ENCODE measurements at places on chromosomes 13 and 19.

GRCh38 chr19:10211691-10212090 lies 16.9 kb upstream of the DNMT1 start:
- no peak for DNase-seq

- no peak for DNase-seq
Measured at GRCh38 chr13:107121793-107122192, 553.9 kb upstream of the ARGLU1 start.

GRCh38 chr19:40697007-40697406 lies 6.6 kb upstream of the NUMBL start:
- no peak for DNase-seq

DNA sequence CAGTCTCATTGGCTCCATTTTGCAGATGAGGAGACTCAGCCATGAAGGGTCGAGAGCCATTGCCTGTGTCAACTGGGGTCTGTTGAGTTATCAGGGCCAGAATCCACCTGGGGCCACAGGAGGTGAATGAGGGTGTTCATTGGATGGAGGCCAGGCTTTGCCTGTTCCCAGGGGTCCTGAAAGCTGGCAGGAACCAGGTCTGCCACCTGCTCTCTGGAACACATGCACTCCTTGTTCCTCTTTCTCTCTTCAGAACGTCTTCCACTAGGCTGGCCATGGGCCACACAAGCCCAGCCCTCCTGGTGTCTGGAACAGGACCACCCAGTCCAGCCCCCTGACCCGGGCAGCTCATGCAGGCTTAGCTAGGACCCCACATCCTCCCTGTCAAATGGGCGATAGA lies 21.1 kb downstream of the PPP1R37 start:
- DNase-seq = no peak

DNA sequence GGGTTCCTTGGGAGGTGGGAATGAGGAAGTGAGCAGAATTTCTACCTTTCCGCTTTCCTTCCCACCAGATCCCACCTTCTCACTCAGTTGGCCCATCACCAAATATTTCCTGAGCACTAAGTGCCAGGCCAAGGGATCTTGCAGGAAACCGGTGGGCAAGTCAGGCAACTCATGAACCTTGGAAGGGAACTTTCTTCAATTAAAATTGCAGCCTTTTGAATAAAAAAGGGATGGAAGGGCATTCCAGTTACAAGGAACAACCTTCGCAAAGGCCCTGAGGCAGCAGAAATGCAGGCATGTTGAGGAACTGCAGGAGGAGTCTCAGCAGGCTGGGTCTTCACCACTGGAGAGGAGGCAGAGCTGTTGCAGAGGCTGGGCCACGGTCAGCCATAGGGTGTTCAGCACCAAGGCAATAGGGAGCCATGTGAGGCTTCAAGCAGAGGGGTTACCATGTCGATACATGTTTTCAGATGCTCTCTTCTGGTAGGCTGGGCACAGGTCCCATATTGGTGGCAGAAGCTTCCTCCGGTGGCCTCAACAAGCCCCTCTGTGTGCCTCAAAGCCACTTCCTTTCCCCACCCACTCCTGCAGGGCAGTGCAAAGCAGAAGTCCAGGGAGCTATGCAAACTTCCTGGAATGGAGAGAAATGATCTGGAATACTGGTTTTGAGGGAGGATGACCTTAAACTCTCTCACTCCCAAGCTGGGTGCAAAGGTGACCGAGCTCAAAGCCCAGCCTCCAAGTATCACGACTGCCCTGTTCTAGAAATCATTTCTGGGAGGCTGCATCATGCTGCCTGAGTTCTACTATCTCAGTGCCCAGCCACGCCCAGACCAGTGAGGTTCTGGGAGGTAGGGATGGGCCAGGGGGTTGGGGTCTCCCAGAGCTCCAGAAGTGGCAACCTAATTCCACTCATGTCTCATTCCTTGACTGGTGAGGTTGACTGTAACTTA lies at the start of gene FUT6:
Gene FUT6 (minus strand): TSS at position 638 of the 953 bp plus-strand sequence. CDS start 7,135 bp downstream, outside the sequence.
- DNase-seq = no peak

DNA sequence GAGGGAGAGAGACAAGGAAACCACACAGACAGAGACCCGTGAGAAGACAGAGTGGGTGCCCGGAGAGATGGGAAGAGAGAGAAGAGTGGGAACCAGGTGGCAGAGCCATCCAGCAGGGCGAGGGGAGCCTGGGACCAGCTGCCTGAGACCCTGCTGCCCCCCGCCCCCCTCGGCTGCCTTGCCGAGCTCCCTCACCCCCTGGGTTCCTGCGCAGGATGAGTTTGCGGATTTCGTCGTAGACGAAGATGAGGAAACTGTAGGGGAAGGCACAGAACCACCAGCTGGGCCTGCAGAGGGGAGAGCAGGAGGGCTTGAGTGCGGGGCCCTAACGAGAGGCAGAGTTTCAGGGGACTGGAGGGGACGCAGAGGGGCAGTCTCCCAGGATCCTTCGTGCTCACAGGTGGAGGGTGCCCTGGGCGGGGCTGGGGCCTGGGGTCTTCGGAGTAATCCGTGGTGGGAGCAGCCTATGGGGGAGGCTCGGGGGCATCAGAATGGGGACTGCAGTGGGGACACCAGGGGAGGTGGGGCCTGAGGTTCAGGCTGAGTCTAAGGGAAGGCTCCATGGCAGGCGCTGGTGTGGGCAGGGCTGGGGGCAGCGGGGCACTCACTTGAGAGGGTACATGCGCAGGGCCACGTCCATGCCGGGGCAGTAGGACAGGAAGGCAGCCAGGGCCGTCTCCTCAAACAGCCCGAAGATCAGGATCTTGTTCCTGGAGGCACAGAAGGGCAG lies 8.1 kb upstream of the RABAC1 start:
- DNase-seq = no peak

GRCh38 chr19:5803441-5803751 lies 1.5 kb upstream of the NRTN start:
- DNase-seq = no peak

GRCh38 chr13:45119469-45119990 lies 780 bp upstream of the GTF2F2 start:
- peak; percentile 36 for DNase-seq

DNA sequence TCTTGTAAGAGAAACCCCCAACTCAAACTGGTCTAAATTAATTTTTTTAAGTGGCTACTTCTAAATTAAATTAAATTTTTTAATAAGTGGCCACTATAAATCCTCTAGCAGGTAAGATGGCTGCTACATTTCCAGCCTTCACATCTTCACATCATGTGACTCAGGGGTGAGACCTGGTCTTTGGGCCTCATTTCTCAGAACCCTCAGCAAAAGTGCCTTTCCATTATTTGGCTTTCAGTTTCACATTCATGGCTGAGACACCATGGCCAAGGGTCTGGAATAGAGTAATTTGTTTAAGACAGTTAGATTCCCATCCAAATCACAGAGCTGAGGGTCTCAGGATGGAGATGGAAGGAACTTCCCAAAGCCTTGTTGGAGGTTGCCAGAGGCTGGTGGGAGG lies 47.5 kb downstream of the DCT start:
- DNase-seq = no peak

DNA sequence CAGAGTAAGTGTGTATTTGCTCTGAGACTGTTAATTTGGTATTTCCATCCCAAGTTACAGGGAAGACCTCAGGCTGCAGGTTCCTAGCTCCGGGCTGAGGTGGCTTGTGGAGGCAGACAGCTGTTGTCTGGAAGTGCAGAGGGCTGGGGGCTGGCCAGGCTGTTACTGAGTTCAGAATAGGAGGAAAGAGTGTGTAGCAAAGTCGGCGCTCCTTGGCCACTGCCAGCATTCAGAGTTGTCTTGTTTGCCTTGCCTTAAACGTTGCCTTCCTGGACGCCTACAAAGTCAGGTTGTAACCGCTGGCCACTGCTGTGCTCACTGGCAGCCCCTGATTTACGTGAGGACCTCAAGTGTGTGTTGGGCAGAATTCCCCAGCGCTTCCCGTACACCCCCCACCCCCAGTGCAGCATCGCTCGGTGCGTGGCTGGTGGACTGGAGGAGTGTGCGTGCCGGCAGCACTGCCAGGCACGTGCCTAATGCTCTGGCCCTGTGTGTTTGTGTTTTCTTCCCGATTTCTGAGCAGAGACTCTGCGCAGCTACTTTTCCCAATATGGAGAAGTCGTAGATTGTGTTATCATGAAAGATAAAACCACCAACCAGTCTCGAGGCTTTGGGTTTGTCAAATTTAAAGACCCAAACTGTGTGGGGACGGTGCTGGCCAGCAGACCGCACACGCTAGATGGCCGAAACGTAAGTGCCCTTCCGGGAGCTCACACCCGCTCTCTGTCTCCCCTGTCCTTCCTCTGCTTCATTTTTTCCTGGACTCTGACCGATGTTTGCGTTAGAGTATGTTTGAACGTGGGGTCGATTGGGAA lies 10.5 kb downstream of the DAZAP1 start:
- DNase-seq = no peak

GRCh38 chr19:1232652-1233072 lies 5.1 kb downstream of the CBARP start:
- no peak for DNase-seq

- no peak for DNase-seq
Measured at GRCh38 chr13:22432690-22433089, 748.1 kb upstream of the SGCG start.

DNA sequence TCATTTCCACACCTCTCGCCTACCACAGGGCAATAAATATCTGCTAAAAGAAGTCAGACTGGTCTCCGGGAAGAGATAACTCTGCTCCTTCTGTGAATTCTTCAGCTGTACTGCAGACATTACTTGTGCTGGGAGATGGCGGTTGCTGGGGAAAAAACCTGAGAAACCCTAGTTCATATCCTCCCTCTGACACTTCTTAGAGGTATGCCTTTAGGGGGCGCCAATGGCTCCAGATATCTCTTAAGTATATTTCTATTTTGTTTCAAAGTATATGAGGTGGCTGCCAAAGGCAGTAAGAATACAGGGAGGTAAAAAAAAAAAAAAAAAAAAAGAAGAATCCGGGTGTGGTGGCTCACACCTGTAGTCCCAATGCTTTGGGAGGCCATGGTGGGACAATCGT lies 175.2 kb downstream of the PAN3 start:
- no peak for DNase-seq

GRCh38 chr13:24097667-24098066 lies 62.9 kb upstream of the SPATA13 start:
- DNase-seq = no peak

DNA sequence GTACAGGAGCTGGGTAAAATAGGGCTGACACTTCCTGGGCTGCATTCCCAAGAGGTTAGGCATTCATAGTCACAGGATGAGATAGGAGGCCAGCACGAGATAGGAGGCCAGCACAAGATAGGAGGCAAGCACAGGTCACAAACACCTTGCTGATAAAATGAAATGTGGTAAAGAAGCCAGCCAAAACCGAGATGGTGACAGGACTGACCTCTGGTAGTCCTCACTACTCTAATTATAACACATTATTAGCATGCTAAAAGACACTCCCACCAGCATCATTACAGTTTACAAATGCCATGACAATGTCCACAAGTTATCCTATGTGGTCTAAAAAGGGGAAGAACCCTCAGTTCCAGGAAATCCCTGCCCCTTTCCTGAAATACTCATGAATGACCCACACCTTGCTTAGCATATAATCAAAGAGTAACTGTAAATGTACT lies 20.9 kb upstream of the IGSF23 start:
- DNase-seq = no peak

DNA sequence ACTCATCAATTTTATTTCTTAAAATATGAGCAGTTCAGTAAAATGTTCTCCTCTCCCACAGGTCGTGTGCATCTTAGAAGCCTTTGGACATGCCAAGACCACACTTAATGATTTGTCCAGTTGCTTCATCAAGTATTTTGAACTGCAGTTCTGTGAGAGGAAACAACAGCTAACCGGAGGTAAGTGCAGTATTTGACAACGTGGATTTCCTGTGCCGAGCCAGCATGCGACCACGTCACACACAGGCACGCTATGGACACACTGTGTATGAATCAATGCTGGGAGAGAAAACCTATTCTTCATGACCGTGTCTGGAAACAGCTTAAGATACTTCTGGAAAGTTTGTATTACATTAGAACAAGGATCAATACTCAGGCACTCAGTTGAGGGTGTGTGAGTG lies 268.5 kb downstream of the MYO16 start:
- DNase-seq = no peak

- no peak for DNase-seq
Measured at GRCh38 chr13:96958286-96958891, 35.9 kb downstream of the OXGR1 start.

DNA sequence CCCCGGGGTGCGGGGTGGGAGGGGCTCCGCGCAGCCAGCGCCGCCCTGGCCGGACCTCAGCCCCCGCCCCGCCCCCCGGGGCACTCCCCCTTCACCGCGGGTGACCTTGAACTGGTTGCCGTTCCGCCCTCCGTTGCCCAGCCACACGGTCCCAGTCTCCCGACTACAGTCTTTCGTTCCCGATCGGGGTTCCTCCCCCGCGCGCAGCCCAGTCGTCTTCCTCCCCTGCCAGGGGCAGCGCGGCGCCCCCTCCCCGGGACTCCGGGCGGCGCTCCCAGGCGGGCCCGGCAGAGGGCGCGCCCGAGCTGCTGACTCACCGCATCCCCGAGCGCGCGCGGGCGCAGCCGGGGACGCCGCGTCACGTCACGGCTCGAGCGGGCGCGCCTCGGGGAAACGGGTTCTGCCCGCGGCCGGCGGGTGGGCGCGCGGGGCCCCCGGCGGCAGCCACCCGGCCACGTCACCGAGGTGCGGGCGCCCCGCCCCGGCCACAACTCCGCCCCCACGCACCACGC lies 459 bp downstream of the MIDN start:
- peak; percentile 73 for DNase-seq

- no peak for DNase-seq
Measured at GRCh38 chr13:52696566-52696965, 43.1 kb downstream of the CNMD start.

DNA sequence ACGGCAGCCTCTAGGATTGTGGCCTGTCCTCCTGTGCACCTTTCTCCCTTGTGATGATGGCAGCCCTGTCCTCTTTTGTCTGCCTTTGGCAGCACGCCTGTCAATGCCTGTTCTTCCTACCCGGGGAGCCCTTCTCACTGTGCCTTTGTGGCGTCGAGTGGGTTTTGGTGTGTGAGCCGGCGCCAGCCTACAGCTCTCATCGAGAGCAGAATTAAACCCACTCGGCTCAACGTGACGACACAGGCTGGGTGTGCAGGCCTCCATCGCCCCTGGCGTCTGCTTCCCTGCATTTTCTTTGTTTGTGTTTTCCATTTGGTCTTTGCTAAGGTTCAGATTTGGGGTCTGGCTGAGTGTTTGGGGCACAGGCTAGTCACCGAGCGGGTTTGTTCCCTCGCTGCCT lies 34.4 kb downstream of the AP1M1 start:
- no peak for DNase-seq

DNA sequence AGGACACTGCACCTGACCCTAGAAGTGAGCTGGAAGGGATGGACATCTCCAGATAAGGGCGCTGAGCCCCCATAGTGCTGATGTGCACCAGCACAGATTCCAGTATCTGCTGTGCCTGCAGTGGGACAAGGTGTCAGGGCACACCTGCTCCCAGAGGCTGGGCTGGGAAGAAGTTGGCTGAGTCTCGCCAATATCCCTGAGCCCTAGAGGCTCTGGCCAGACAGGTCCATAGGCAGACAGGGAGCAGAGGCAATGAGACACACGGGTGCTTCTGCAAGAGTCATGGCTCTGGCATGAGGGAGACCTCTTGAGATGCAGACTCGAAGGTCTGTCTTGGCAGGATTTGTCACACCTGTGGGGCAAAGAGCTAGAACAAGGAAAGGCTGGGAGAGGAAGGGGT lies 1321.5 kb downstream of the UQCRFS1 start:
- no peak for DNase-seq
